ENCODE measurements at places on chromosomes 4 and X. TPM values are rescaled to one million over a fixed set of nuclear protein-coding genes. Genes with fewer than 3 reads are reported as not detected.

Gene AGA
- total RNA-seq: 26.8 TPM

Gene ATOH1
- total RNA-seq: not detected

Gene UCP1
- not detected for total RNA-seq

Gene RBM47
- 0.60 TPM for total RNA-seq

Gene SORCS2
- not detected for total RNA-seq

Gene ENOX2
- 10.9 TPM for total RNA-seq

Gene RAB9B
- 0.31 TPM for total RNA-seq

Gene HSFX1
- 0.90 TPM for total RNA-seq

Gene FRAS1
- total RNA-seq: not detected

Gene SMIM43
- not detected for total RNA-seq

Gene PCDH19
- not detected for total RNA-seq

Gene CXCL10
- not detected for total RNA-seq

Gene SSX4
- total RNA-seq: not detected

Gene DGKK
- not detected for total RNA-seq

Gene RBMXL3
- not detected for total RNA-seq

Gene FOXR2
- not detected for total RNA-seq

Gene CHST7
- 5.4 TPM for total RNA-seq

Gene PGM2
- total RNA-seq: 49.2 TPM

Gene C4orf50
- total RNA-seq: 0.13 TPM

Gene NEXMIF
- total RNA-seq: 0.86 TPM

Gene DMRTC1
- 0.18 TPM for total RNA-seq

Gene SOX3
- not detected for total RNA-seq

Gene RAB33A
- 31.6 TPM for total RNA-seq

Gene NAT8L
- not detected for total RNA-seq

Gene PNMA3
- total RNA-seq: 1.1 TPM

Gene SGMS2
- total RNA-seq: not detected

Gene DGAT2L6
- not detected for total RNA-seq

Gene SUPT20HL2
- total RNA-seq: not detected

Gene FANCB
- 14.6 TPM for total RNA-seq

Gene PABPC1L2B
- total RNA-seq: not detected

Gene TCP11X2
- not detected for total RNA-seq

Gene MAGEA6
- not detected for total RNA-seq

Gene CT45A6
- total RNA-seq: not detected

Gene BMPR1B
- not detected for total RNA-seq

Gene HNRNPDL
- 331 TPM for total RNA-seq

Gene ARHGAP6
- total RNA-seq: not detected

Gene IL2RG
- 348 TPM for total RNA-seq

Gene MSANTD1
- 0.83 TPM for total RNA-seq

Gene CSAG3
- not detected for total RNA-seq

Gene RAI2
- not detected for total RNA-seq

Gene F11
- not detected for total RNA-seq

Gene NDST3
- not detected for total RNA-seq

Gene USP17L19
- not detected for total RNA-seq

Gene BGN
- not detected for total RNA-seq

Gene MAGEE1
- total RNA-seq: 4.9 TPM

Gene RIBC1
- total RNA-seq: 1.1 TPM

Gene BBS7
- total RNA-seq: 18.5 TPM

Gene MPC1L
- total RNA-seq: not detected

Gene PLK4
- 62.1 TPM for total RNA-seq

Gene HMGN5
- total RNA-seq: 1.9 TPM

Gene WAS
- 134 TPM for total RNA-seq

Gene SULT1E1
- total RNA-seq: not detected
